ENCODE measurements at places on chromosomes 3 and 15.

DNA sequence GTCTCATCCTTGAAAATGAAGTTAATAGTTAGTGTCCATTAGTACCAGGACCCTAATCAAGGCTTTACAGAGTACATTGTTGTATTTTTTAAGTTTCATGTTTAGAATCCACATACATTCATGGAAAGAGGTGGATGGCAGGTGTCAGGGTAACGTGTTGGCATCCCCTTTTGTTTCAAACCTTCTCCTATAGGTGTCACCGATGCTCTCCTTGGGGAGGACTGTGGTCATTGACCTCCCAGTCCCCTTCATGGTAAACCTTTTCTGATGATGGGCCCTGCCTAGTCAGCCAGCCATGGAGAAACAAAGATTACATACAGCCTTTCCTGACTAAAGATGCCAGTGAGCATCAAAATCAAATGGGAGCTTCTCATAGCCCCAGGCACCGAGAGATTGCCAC lies 574.8 kb downstream of the AGBL1 start:
- no peak for DNase-seq

- DNase-seq, result no peak
Measured at GRCh38 chr3:138063416-138063815, 52.0 kb downstream of the DZIP1L start.

- DNase-seq, result no peak
Measured at GRCh38 chr3:123015596-123015995, 12.0 kb downstream of the SEMA5B start.

DNA sequence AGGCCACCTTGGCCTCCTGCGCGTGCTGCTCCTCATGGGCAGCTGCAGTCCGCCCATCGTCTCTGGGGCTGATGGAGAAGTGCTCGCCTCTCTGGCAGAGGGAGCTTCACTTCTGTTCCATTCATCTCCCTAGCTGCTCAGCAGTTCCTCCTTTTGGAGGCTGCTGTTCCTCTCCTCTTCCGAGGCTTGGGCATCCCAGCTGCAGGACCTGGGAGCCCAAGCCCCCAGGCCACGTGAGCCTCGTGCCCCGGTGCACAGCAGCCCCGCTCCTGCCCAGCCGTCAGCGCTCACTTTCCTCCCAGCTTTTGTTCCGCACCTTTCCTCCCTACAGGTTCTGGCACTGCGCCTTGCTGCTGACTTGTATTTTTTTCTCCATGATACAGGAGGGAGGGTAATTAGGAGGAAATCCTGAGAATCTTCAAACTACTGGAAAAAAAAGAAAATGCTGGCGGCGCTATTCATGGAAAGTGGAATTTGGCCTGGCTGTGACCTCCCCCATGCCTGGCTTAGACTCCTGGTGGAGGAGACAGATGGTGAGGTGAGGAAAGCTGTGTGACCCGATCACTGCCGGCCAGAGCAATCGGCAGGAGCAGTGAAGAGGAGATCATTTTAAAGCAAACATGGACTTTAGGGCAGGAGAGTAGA lies 210.1 kb downstream of the CHST2 start:
- DNase-seq, result no peak

DNA sequence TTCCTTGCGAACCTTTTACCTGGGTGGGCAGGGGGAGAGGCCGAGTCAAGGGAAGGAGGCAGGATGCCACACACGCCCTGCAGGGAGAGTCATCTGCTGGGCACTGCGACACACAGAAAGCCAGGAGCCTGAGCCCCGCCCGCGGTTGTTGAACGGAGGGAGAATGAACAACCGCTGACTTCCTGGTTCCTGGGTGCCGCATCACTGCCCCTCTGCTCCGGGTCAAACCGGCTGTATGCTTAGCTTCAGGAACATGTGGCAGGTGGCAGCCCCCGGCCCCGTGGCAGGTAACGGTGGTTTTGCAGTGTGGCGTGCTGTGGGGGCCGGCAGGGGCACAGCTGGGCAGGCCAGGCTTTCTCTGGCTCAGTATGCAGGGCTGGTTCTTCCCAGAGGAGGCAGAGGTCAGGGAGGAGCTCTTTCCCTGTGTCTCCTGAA lies 33.4 kb downstream of the APBA2 start:
- peak; percentile 38 for DNase-seq
